ELF-1 (cell line): ENCODE measurements at places on chromosomes 3 and 15.

DNA sequence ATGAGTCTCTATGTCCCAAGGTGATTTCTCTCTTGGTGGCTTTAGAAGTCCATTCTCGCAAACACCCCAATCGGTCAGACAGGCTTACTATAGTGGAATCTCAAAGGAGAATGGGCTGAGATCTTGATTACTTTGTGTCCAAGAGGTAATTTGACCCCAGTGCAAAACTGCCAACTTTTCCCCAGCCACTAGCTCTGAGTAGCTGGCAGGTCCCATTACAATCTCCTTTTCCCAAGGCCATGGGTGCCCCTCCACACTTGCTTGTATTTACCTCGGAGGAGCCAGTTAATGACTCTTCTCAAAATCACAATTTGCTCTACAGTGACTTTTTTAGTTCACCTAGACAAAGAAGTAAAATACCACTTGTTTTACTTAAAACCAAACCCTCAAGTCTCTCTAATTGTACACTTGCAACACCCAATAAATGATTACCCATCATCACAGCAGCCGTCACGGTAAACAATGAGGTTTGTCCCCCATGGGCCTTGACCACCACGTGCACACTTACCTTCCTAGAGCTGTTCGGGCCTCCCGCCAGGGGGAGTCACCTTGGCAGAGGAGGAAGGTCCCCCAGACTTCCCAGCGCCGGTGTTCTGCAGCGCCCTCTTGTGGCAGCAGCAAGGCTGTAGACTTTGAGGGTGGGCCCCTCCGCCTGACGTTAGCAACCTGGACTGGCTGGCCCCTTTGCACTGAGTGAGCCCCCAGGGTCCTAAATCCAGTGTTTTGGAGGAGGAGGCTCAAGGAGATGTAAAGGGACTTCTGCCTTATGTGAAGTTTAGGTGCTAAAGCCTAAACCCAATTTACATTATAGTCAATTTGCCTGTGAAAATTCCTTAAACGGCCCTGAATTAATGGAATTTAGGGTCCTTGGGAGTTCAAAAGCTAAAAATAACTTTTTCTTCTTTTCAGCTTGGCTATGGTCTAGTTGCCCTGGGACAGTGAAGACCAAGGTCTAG, 18.7 kb upstream of the HDAC11 start:
- peak; percentile 95 for DNase-seq

GRCh38 chr3:182909318-182910040, 70.9 kb downstream of the DCUN1D1 start:
- DNase-seq: no peak

GRCh38 chr3:101574388-101575112, 570 bp downstream of the PCNP start:
- peak; percentile 78 for DNase-seq

DNA sequence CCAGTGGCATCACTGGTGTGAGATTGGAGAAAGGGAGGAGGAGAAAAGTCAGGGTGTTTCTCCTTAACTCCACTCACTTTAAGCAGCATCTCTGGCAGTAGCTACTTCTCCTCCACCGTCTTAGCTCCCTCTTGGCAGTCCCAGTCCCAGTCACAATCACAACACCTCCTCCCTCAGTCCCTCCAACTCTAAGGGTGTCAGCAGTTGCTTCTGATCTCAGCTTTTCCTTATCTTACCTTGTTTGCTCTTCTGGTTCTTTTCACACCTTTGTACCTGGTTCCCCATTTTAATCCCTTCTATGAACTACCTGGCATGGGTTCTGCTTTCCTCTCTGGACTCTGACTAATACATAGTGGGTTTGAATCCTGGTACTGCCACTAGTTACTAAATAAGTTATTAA, 188.3 kb upstream of the CTDSPL start:
- DNase-seq: no peak

GRCh38 chr15:63928185-63928842, 94.6 kb upstream of the HERC1 start:
- DNase-seq: no peak

GRCh38 chr3:45105855-45106671, 40.1 kb downstream of the CDCP1 start:
- no peak for DNase-seq

DNA sequence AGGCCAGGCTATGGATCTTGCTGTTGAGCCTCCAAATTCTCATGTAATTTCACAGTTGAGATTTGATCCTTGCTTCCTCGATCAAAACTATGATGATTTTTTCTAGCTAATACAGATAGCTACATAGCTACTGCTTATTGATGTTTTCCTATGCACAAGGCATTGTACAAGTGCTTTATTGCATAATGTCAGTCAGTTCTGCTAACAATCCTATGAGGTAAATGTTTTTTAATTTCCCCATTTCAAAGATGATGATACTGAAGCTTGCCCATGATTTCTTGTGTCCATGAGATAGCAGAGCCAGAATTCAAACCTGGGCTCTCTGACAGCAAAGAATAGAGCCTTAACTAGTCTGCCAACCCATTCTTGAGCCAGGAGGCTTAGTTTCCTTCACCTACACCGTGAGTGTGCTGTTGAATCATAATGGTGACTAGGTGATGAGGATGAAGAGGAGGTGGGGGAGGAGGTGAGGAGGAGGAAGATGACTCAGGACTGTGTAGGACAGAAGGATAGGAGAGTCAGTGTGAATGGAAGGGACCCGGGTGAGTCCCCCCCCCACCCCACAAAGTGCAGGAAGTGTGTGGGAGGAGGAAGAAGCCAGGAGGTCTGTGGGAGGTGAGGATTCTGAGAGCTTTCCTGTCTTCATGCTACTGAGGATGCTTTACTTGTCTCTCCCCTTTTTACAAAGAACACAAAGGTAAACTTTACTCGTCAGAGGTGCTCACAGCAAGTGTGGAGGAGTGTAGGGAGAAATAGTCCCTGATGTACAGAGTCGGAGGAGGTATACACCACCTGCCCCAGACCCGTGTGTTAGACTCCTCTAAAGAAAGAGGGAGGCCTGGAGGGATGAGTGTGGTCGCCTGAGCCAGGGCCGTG, 3.6 kb downstream of the TAGLN3 start:
- DNase-seq: no peak

GRCh38 chr3:106699122-106699521, 678.1 kb upstream of the CCDC54 start:
- no peak for DNase-seq

DNA sequence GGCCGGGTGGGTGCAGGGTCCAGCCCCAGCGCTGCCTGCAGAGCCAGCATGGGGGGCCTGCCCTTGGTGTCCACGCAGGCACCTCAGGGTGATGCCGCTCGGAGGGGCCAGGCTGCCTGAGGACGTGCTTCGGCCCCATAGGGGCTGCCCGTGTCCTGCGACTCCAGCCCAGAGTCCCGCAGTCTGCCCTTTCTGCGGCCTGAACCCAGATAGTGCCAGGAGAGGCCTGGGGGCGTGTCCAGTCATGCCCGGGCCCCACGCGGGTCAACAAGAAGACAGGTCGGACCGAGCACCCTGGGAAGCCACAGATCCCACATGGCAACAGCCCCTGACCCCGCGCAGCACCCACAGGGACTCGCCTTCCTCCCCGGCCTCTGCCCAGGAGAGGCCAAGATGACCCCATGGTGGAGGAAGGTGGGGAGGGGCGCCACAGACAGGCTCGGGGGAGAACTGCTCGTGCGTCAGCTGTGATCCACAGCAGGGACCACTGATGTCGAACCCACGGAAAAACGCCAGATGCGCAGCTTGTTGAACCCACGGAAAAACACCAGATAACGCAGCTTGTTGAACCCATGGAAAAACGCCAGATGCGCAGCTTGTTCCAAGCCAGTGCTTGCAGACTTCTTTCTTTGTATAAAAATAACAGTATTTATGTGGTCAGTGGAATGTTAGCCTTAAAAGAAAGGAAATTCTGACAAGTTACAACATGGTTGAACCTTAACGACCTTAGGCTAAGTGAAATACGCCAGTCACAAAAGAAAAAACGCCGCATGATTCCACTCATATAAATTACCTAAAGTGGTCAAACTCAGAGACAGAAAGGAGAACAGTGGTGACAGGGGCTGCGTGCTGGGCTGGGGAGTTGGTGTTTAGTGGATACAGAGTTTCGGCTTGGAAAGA, 28.5 kb downstream of the CYFIP1 start:
- no peak for DNase-seq

DNA sequence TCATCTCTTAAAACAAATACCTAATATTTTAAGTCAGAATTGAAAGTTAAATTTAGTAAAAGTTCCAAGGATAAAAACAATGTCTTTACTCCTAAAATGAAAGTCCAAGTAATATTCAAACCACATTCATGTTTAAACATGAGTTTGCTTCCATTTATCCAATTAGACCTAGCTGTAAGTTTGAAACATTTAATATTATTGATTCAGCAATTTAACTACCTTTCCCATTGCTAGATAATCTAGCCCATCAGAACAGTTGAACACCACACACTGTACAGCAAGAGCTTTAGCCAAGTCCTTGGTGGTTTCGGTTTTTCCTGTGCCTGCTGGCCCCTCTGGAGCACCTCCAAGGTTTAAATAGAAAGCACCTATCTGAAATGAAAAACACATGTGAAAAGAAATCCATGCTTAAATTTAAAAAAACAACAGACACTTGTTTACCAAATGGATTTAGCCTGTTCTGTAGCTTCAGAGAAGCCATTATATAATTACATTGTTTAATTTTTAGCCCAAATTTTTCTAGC, 97.8 kb downstream of the DNAH12 start:
- DNase-seq: no peak

DNA sequence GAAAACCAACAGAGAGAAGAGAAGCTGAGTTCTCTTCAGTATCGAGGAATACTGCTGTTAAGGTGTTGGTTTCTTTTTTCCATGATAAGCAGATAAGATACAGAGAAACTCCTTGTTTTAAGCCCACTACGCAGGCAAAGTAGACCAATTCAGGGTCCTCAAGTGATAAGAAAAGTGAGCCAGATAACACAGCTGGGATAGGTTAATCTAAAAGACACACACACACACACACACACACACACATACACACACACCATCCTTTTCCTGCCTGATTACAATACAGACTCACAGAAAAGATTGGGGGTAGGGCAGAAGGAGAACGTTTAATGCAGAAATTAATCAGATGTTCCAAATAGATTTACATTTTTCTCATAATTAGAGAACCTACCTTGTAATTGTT, 6.5 kb upstream of the PHLDB2 start:
- DNase-seq: no peak

GRCh38 chr3:28924744-28925360, 356.0 kb upstream of the RBMS3 start:
- DNase-seq: no peak

- no peak for DNase-seq
These were observed 10.3 kb upstream of the CDV3 start for GRCh38 chr3:133563186-133563591.

- no peak for DNase-seq
These were observed 48.9 kb downstream of the XXYLT1 start for GRCh38 chr3:195221876-195222617.

GRCh38 chr3:81823882-81824395, 62.5 kb upstream of the GBE1 start:
- no peak for DNase-seq

DNA sequence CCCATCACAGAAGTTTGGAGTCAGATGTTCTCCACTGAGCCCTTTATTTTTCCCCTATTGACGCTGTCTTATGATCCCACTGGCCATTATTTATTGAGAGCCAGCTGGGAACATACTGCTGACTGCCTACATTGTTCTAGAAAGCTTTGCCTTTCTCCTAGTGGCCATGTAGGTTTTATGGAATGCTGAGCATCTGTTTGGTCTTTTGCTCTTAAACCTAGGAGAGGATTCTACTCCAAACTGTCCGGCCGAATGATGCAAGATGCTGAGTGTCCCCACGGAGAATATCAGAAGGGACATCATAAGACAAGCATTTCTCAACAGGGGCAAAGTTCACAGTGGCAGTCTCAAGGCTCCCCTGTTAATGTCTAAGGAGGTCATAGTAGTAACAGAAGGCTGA, 171.4 kb downstream of the ARRDC4 start:
- DNase-seq: no peak

- DNase-seq: no peak
These were observed 220.5 kb downstream of the TJP1 start for GRCh38 chr15:29601811-29602210.

DNA sequence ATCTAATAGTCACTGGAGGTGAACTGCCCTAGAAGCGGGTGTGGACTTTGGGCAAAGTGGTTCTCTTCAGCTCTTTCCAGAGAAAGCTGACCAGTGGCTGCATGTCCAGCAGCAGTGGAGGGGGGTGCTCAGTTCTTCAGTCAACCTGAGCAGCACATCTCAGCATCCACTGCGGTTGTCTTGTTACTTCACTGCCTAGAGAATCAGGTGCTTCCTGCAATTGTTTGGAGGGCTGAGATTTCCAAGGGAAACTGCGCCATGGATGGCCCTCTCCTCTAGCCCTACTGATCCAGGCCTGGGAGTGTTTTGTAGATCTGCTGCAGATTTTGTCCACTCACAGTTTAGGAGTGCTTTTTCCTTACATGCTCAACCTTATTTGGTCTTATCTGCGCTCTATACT, 65.6 kb upstream of the CFAP161 start:
- no peak for DNase-seq

- no peak for DNase-seq
These were observed 36.9 kb downstream of the PCOLCE2 start for GRCh38 chr3:142852009-142852408.

DNA sequence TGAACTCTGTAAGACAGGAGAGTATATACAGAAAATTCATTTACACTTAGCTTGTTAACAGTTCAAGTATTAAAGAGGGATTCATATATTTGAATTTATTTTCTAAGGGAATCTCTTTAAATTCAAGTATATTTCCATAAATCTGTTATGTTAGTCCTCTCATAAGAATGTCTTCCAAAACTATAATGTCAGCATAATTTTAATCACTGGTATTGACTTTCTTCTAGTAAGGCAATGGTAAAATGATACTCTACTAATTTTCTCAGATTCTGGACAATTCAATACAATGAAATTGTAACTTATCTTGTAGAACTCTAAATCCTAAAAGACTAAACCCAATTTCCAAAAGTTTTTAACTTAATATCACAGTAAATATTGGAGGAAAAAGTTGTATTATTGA, 66.3 kb upstream of the EPHA6 start:
- DNase-seq: no peak

DNA sequence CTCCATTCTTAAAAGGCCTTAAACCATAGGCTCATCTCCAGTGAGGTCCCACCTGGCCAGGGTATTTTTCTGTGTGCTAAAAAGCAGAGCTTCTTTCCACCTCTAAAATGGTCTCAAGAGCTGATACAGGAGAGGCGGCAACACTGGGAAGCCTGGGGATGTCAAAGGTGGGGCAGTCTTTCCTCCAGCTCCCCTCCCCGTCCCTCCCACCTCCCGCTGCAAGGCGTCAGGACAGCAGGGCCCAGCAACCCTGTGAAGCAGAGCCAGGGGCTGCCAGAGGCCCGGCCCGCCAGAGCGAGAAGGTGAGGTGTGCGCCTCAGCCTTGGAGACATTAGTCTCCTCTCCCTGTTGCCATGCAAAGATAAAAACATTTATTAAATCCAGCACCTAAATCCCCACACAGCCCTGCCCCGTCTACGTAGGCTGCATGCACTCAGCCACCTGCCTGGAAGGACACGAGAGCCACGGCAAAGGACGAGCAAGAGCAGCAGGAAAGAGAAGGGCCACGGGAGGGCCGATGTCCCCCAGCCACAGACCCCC, 75.6 kb downstream of the FAM174B start:
- no peak for DNase-seq

- DNase-seq: no peak
These were observed 10.8 kb downstream of the SAMMSON start for GRCh38 chr3:70010346-70010745.
